ENCODE measurements at places on chromosomes 3 and 15. TPM values are rescaled to one million over a fixed set of nuclear protein-coding genes. Genes with fewer than 3 reads are reported as not detected.
A peak's percentile ranks its signal among the peaks of the same experiment; 100 is the strongest.

CACNA2D2 gene
- total RNA-seq = 0.08 TPM

GOLGA8N gene
- total RNA-seq = 3.7 TPM

LIPC gene
- not detected for total RNA-seq

DNA sequence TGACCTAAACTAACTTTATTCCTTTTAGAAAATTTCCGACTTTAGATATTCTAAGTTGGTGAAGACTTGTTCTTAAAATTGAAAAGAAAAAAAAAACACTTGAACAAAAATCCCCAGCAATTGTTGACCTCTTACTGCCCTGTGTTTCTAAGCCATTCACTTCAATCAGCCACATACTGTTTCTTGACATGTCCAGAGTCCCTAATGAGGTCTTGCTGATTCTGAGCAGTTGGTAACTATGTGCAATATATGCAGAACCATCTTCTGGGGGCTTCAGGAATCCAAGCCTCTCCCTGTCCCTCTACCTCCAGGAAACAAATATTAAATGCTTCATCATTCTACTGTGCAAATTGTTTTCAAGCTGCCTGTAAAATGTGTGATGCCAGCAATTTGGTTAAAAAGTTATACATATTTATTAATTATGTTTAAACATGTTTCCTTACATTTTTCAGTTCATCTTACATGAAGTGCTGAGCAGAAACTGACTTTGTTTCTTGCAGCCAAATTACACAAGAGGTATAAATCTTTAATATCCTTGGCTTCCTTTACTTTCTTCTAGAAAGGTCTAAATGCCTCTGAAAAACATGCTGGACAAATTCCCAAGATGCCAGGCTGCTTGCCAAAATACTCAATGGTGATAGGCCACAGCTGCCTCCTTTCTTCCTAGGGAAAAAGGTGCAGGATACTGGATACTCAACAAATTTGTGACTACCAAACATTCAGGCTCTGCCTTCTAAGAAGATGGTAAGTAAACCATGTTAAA, 19.8 kb upstream of the GYG1 start:
- no peak for ATAC-seq

DNA sequence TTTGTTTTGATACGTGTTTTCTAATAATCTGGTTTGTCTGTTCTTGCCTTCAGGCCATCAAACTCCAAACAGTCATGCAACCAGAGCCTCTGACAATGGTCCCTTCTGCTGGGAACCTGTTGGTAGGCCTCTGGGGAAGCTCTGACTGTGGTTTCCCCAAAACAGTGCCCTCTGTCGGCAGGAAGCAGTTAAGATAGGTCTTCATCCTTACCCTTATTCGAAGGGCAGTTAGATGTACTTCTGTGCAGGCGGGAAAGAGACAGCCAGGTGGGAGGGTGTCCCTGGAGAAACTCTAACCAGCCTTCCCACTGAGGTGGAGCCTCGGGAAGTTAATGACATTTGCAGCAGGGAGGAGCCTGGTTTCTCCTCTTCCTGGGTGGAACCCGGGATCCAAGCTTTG, 81.6 kb upstream of the CHMP2B start:
- ATAC-seq = no peak

DNA sequence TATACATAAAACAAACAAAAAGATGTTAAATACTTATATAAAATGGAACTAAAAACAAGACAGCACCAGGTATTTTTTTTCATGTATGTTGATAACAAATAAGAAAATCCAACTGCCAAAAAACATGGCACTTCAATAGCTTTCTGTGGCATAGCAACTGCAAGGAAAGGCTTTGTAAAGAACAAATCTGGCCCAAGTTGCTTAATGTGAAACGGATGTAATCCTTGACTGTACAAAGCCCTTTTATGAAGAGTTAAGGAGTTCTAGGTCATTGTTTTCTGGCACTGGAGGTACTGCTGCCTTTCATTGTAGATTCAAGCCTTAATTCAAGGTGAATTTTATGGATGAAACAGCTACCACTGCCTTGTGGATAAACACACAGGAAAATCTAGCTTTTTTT, 68.8 kb upstream of the SLC12A8 start:
- ATAC-seq = no peak

- no peak for ATAC-seq
Measured at GRCh38 chr15:89335298-89336041, 846 bp upstream of the POLG start.

PDE12 gene
- 17.5 TPM for total RNA-seq

- no peak for ATAC-seq
Measured at GRCh38 chr3:17030956-17031652, 146.3 kb downstream of the PLCL2 start.

DNA sequence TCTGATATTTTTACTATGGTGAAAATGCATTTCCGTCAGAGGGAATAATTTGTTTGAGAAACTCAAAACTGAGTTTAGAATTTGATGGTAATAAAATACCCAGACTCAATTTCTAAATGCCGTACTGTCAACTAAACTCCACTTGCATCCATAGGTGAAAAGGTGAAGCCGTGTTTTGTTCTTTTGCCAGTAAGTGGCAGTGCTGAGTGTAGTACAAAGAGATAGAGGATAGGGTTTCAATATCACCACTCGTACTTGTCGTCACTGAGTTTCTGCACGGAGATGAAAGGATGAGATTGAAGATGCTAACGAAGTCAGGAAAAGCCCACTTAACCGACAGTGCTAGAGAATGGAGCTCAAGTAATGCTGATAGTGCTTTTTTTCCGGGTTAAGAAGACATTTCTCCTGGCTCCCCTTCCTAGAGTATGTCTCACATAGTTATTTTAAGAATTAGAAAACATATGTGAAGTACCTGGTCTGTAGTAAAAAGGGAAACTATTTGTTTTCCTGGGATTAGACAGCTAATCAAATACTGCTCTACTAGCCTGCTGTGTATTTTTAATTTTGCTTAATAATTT, 345.1 kb downstream of the IL5RA start:
- no peak for ATAC-seq

- peak; percentile 83 for ATAC-seq
Measured at GRCh38 chr3:106534206-106534605, 665.4 kb upstream of the CBLB start.

- ATAC-seq = no peak
Measured at GRCh38 chr15:70503798-70504298, 259.5 kb downstream of the UACA start.

DNA sequence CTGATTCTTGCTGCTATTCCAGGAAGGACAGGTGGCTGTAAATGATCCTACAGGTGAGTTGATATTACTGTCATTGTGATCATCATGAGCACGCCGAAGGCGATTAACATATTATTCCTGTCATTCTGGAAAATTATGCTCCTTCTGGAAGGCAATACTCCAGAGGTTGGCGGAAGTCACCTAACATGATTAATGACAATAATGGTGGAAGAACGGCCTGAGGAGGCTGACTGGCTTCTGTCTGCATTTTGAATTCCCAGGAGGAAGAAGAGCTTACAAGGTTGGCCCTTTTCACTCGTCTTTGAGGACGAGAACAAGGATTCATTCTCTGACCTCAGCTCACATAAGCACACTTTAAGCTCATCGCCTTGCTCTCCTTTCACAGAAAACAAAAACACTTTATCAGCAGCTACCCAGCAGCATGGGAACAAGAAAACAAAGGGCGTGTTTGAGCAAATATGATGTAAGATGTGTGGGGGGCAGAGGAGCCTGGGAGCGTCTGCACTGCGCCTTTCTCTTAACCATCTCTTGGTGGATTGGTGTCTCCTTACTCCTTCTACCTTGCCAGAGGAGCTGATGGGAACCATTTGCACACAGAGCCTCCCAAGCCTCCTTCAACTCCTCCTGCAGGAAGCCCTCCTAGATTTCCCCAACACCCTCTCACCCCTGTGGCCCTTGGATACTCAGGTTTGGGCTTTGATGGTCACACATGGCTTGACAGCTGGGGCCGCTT, 23.0 kb downstream of the ACSBG1 start:
- ATAC-seq = no peak

GRCh38 chr3:14539742-14540491, at the start of gene GRIP2:
Gene GRIP2, minus strand, starts transcription at chr3:14540342. Its CDS starts 34 bp downstream, at chr3:14540308.
- ATAC-seq = no peak

GRCh38 chr15:25239471-25240345, 199.1 kb downstream of the UBE3A start:
- no peak for ATAC-seq

- ATAC-seq = no peak
Measured at GRCh38 chr3:13644341-13645117, 95.6 kb downstream of the FBLN2 start.

DNA sequence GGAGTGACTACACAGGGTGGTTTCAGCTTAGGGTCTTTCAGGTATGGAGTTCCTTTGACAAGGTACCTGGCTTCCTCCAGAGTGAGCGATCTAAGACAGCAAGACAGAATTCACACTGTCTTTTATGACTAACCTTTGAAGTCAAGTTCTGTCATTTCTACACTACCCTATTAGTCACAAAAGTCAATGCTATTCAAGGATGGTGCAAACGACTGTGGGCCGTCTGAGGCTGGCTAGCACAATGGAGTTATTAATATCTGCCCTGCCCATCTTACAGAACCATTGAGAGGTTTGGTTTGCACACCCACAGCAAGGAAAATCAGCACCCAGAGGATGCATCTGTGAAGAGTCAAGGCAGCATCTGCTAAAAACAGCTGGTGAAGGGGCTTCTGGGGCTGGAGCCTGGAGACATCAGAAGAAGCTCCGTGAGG, 62.9 kb upstream of the XCR1 start:
- peak; percentile 80 for ATAC-seq

DNA sequence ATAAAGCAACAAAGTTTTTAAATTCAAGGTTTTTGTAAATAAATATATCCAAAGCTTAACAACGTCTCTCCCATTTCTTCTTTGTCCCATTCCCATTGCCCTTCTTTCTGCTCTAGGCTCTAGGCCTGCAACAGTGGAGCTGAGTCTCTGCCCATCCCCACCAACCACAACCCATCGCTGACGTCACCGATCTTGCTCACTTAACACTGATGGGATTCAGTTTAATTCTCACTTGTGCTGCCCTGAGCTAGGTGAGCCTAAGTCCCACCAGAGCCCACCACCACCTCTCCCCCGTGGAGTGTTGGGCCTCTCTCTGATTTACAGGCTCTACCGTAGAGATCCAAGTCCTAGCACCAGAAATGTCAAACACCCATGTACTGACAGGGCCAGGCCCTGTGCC, 61.3 kb upstream of the RAB6B start:
- no peak for ATAC-seq

GABRR3 gene
- total RNA-seq = not detected

DNA sequence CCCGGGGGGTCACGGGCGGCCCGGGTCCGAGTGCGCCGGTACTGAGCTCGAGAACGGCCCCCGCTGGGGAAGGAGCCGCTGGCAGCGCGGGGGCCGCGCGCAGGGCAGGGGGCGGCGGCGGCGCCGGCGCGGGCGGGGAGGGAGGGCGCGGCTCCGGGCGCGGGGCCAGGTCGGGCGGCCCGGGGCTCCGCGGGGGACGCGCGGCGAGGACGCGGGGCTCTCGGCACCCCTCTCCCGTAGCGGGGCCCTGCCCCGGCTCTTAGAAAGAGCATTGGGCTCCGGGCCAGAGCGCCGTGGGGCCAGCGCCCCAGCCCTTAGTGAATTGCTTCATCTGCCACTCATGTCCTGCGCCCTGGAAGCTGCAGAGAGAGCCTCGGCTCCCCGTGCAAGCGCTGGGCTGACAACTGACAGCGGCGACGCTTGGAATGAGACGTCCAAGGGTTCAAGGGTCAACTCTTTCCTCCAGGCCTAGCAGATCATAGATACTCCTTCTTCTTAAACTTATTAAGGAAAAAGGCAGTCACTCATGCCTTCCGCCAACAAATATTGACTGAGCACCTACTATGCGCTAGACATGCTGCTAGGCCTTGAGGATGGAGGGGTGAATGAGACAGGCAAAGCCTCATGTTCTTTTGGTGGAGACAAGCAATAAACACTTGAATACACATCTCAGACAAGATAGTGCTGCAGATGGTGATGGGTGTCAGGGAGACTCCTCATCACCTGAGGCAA, 140.8 kb downstream of the SMAD6 start:
- peak; percentile 21 for ATAC-seq

DNA sequence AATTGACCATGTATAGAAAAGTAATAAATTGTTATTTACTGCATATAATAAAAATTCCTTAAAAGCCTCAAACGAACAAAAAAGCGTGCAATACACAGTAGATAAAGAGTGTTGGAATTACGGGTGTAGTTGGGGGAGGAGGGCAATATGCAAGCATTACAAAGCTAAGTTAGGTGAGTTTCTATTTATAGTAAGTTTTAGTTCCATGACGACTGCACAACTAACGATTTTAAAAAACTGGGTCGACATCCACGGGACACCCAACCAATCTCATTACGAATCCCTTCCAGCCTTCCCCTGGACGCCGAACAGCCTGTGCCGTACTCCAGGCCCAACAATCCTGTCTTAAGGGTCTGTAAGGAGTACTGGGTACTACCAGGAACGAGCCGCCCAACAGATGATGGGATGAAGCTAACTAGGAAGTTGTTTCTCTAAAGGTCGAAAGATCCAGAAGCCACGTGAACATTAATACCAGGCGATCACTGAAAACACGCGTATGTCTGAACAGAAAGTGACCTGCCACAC, 677 bp downstream of the POLQ start:
- no peak for ATAC-seq

DNA sequence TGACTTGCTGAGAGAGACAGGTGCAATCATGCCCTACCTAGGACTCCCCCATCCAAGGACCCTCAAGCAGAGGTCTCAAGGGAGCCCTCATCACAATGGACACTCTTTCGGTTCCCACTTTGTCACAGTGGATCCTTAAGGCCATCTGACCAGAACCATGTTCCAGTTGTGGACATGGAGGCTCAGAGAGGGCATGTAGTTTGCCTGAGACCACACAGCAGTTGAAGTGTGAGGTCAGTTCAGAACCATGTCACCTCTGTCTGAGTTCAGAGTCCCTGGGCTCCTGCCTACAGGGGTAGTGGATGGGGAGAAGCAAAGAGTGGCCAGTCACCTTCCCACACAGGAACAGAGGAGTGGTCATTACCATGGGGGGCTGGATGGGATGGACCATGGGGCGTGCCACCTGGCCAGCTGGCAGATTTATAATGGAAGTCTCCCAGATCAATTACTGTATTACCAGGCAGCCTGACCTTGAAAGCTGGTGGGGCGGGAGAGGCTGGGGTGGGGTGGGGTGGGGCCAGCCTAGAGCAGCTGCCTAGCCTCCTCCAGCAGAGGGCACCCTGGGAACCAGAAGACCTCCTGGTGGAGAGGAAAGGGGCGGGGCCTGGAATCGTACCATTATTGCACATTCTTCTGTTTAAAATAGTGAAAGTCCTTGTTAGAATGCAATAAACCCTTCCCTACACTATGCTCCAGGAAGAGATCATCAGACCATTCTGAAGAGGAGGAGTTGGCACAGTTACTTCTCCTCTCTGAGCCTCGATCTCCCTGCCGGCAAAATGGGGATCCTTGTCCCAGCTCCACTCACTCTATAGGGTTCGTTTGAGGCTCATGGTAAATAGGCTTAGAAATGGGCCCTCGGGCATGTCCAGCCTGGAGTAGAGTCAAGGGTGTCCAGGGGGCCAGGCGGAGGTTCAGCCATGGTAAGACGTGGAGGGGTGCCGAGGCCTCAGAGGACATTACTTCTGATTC, 26.9 kb upstream of the LINGO1 start:
- no peak for ATAC-seq

GRCh38 chr3:73498764-73499622, 125.7 kb downstream of the PDZRN3 start:
- peak; percentile 51 for ATAC-seq

GRCh38 chr3:43869491-43869890, 178.8 kb downstream of the ABHD5 start:
- no peak for ATAC-seq

All from esophagus mucosa (tissue), 1 donor.